ENCODE measurements at places on chromosomes 2 and 18. TPM values are rescaled to one million over a fixed set of nuclear protein-coding genes. Genes with fewer than 3 reads are reported as not detected.
A peak's percentile ranks its signal among the peaks of the same experiment; 100 is the strongest.

GRCh38 chr2:56325661-56326345 is 142.0 kb downstream of the CCDC85A start:
- no peak for DNase-seq

DNA sequence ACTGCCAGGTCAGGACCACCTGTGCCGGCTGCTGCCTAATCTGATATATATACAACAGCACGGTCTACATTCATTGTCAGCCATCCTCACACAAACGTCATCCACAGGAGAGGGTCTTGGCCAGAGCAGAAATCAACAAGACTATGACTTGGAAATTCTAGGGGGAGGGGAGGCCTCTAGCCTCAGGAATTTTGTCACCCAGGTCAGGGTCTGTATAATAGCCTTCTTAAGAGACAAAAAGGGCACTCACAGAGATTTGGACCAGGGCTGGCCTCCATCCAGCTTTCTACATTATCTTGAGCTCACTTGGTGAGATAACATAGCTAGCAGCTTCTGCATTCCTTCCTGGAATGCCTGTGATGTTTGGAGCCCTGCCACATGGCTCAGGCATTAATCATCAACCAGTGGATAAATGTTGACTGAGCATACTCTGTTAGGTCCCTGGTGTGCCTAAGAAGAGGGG is 50.4 kb upstream of the CTIF start:
- peak; percentile 41 for DNase-seq

DNA sequence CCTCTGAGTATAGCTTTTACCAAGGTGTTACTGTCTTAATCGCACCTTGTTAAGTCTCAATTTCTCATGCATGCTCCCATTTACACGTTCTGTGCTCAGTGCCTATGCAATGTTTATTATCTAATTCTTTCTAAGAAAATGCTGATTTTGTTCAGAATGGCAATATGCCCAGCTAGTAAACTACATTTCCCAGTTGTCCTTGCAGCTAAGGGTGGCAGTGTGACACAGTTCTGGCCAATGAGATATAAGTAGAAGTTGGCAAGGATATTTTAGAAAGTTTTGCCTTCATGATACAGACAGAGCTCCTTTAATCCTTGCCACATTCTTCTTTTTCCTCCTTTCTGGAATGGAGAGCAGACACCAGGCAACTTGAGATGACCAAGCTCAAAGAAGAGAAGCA is 45.3 kb downstream of the POLE4 start:
- no peak for DNase-seq

DNA sequence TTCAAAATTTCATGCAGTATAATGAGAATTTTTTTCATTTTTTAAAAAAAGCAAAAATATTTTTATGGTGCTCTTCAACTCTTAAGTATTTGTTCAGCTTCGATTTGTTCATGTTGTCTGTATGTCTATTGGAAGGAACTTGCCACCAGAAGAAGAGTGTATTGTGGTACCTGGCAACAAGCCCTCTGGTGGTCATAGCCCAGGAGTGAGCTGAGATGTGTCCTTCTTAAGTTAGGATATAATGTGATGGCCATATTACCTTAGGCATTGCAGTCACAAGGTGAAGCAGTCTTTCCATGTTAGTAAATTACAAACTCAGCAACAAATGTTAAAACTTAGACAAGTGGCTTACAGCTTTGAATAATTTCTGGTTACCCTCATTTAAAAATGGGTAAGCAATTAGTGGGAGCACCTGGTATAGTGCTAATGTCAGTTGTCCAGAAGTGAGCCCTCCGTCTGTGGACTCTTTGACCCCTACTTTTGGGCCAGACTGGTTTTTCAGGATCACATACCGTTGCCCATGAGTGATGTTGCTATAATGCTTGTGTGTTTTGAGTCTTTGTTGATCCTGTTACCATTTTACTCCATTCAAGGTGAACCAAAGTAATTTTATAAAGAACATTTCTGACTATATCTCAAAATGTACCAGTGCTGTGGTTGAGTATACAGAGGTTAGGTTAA is 57.4 kb downstream of the MYO1B start:
- peak; percentile 29 for DNase-seq

GRCh38 chr2:85310330-85310729 is 17.5 kb downstream of the TGOLN2 start:
- DNase-seq, result no peak

GRCh38 chr2:47666332-47666731 is 116.6 kb upstream of the MSH6 start:
- DNase-seq, result no peak

DNA sequence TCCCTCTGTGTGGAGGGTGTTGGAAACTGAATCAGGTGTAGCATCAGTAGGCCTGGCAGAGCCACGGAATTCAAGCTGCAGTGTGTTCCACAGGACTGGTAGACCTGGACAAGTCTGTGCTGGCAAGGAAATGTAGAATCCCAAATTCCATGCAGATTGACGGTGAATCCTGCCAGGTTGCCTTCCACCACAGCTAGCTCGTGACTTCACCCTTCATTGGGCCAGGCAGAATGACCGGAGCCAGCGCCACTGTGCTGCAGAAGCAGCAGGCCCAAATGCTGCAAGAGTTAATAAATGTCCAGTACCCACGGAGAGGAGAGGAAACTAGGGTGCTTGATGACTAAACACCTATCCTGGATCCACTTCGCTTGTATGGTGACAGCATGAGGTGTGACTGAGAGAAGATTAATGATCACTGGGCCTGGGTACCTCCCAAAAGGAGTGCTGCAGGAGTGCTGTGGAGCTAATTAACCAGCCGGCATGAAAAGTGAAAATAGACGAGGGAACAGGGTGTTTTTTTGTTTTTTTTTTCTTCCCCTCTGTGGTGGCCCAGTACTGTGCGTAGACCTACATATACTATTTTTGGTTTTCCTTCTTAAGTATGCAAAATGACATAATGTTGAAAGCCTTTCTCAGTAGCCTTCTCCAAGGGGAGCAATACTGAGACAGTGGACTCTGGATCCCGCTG is 122.2 kb downstream of the TANC1 start:
- no peak for DNase-seq

DNA sequence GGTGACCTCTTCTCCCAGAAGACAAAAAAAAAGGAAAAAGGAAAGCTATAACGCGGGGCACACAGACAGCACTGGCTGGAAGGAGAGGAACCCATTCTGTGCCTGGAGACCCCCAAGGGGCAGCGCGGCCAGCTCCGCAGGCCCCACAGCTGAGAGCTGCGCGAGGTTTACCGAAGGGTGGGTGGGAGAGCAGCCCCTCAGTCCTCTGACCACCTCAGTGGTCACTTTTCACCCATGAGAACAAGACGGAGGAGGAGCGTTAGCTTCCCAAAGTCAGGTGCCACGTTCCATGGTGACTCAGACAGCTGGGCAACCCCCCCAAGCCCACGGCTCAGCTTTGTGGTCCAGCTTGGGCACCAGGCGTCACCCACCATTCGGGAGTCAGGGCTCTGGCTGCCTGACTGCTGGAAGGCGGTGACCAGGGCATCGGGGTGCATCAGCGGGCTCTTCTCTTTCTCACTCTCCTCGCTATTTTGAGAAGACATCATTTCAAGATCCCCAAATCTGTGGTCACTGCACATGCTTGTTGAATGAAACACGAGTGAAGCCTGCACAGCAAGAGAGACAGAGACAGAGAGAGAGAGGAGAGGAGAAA is 35.2 kb downstream of the RPL31 start:
- no peak for DNase-seq

DNA sequence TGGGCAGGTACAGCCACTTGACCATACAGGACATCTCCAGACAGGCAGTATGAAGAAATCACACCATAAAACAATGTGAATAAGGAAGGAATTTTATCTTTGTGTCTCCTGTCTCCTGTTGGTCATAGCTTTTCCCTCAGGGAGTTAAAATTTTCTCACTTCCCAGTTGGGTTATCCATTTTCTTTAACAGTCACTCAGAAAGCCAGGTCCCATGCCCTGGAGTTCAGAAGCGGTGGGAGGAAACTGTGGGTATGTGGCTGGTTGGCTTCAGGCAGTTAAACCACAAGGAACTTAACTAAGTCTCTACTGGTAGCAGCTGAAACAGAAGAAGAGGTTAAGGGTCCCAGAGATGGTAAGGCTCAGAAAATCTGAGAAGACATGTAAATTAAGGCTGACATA is 6.5 kb upstream of the SMAD2 start:
- DNase-seq, result no peak

DNA sequence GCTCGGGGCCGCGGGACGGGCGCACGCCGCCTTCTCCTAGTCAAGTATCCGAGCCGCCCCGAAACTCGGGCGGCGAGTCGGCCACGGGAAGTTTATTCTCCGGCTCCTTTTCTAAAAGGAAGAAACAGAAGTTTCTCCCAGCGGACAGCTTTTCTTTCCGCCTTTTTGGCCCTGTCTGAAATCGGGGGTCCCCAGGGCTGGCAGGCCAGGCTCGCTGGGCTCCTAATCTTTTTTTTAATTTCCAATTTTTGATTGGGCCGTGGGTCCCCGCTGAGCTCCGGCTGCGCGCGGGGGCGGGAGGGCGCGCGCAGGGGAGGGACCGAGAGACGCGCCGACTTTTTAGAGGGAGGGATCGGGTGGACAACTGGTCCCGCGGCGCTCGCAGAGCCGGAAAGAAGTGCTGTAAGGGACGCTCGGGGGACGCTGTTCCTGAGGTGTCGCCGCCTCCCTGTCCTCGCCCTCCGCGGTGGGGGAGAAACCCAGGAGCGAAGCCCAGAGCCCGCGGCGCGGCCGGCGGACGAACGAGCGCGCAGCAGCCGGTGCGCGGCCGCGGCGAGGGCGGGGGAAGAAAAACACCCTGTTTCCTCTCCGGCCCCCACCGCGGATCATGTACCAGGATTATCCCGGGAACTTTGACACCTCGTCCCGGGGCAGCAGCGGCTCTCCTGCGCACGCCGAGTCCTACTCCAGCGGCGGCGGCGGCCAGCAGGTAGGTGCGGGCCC is 617 bp downstream of the FOSL2 start:
- no peak for DNase-seq

- no peak for DNase-seq
Measured at GRCh38 chr2:133674433-133675331, 106.4 kb upstream of the NCKAP5 start.

GRCh38 chr2:217938036-217938435 is 64.8 kb downstream of the TNS1 start:
- DNase-seq, result no peak

GRCh38 chr2:127462461-127462860 is 44.2 kb downstream of the PROC start:
- no peak for DNase-seq

GRCh38 chr2:144449028-144449406 is 70.9 kb downstream of the ZEB2 start:
- no peak for DNase-seq

GRCh38 chr2:231306791-231307393 is 88.6 kb upstream of the B3GNT7 start:
- DNase-seq, result no peak

GRCh38 chr2:45778720-45779171 is 127.3 kb downstream of the PRKCE start:
- peak; percentile 64 for DNase-seq

GRCh38 chr2:229825476-229825875 is 96.3 kb downstream of the TRIP12 start:
- no peak for DNase-seq

DNA sequence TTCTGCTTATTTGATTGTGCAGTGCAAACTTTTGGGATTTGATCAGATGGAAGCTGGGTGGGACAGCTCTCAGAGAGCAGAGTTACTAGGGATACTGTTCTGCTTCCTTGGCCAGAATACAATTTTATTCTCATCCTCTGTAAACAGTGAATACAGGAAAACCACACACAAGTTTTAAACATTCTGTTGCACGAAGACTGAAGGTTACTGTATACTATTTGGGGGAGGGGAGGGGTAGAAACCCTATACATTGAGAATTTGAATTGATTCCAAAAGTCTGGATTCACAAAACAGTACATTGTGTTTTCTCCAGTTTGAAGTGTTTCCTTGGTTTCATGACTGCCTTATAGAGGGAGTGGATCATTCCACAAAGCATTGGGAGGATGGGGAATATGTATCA is 149.9 kb downstream of the SETBP1 start:
- DNase-seq, result no peak

DNA sequence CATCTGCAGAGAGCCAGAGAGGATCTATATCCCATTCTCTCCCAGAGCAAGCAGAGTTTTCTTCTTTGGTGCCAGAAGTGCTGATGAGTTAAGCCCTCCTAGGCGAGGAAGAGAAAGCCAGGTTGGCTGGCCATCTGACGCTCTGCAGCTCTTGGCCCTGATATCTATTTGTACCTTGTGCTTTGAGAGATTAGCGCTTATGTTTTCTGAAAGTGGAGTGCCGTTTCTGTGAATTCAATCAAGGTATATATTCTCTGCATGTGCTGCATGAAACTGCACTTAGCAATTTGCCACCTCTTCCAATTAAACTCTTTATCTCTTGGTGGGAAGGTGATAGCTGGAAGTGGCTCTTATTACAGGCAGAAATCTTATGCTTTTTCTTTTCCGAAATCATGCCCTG is 177.5 kb downstream of the LPIN1 start:
- no peak for DNase-seq

DNA sequence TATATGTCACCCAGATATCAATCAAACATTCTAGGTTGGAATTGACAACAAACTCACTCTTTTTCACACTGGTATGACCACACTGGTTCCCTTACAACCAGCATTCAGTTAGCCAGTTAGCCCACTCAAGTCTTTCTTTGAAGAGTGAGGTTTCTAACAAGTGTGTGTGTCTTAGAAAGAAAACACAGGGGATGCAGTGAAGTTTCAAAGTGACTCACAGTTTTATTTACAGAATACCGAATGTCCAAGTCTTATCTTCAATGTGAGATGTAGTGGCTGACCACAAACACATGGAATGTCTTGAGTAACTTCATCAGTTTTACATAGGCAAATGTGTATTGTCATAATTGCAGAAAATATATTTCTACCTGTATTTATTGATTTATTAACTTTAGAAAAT is 274.7 kb upstream of the HNMT start:
- DNase-seq, result no peak

DNA sequence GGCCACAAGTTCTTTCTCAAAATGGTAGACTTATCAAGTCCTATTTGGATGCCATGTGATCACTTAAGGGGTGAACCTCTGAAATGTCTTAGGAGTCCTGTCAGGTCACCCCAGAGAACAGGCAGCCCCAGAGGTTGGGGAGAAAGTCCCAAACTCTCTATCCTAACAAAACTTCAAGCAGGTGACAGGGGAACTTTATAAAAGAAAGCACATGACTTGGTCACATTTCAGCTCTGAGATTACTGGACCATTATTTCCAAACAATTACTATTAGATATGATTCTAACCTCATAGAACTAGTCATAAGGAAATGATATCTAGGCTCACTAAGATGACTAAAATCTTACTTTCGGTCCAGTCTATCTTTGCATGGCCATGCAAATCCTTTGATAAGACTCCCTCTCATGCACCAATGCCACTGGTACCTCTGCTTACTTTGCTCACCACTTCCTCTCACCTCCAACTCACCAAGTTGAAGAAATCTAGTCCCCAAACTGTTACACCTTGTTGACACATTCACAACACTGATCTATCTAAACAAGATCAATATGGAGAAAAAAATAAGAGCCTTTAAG is 107.0 kb downstream of the GALNT14 start:
- no peak for DNase-seq

GRCh38 chr2:55968941-55969340 is 45.4 kb upstream of the EFEMP1 start:
- DNase-seq, result no peak

CAMKMT gene
- 10.6 TPM for total RNA-seq

PRSS56 gene
- not detected for total RNA-seq

GBX2 gene
- 5.9 TPM for total RNA-seq

FBXO36 gene
- 3.8 TPM for total RNA-seq

KYNU gene
- 0.22 TPM for total RNA-seq

LYPD1 gene
- total RNA-seq, result not detected

CAPG gene
- total RNA-seq, result 223 TPM

PLA2R1 gene
- total RNA-seq, result 0.34 TPM

MYO1B gene
- total RNA-seq, result 51.7 TPM

INHBB gene
- total RNA-seq, result 0.27 TPM

GKN2 gene
- total RNA-seq, result not detected

KCNF1 gene
- 0.52 TPM for total RNA-seq
